ENCODE measurements at places on chromosomes 11 and 22.

- no peak for DNase-seq
These were observed 35.3 kb upstream of the FZD4 start for GRCh38 chr11:86990515-86990914.

- DNase-seq, result no peak
These were observed 18.3 kb downstream of the SBF2 start for GRCh38 chr11:10275714-10276113.

GRCh38 chr22:19290400-19291217, 910 bp downstream of the CLTCL1 start:
- no peak for DNase-seq

DNA sequence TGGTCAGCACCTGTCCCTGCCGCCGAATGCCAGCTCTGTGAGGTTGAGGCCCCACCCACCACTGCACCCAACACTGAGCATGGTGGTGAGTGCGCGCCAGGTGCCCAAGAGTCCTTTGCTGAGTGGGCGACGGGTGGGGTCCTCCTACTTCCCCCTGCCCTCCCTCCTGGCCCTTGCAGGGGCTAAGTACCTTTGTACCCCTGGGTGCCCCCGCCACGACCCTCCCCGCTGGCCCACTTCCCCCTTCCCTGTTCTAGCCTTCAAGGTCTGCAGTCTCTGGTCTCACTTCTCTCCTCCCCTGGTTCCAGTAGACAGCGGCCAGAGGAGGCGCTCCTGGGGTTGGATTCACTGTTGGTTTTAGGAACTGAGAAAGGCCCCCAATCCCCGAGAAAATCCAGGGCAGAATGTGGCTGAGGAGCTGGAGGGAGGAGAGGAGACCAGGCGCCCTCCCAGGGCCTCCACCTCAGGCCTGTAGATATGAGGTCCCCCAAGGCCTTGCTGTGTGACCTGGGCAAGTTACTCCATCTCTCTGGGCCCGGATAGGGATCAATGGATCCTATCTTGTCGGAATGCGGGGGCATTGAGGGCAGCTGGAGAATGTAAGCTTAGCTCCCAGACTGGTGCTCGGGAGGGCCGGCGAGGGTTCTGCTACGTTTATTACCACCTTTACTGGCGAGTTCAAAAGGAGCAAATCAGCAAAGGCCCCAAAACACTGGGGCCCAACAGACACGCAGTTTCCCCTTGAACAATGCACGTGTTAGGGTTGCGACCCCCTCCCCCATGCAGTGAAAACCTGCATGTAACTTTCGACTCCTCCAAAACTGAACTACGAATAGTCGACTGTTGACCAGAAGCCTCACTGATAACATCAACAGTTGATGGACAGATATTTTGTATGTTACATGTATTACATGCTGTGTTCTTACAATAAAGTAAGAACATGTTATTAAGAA, 31.9 kb upstream of the SMIM38 start:
- no peak for DNase-seq

DNA sequence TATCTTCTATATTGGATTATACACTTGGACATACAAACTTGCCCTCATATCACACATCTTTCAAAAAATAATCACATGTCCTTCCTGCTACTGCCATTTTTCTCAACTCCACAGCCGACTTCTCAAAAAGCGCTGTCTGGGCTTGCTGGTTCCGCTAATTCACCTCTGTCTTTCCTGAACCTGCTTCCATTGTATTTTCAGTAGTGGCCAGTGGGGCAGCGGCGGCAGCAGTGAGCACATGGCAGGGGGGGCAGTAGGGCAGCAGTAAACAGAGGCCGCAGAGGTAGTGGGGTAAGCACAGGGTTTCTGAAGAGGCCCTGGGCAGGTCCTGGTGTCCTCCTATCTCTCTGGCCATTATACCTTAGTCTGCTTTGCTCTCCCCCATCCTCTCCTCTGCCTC, 126.3 kb downstream of the RRAS2 start:
- DNase-seq, result no peak

DNA sequence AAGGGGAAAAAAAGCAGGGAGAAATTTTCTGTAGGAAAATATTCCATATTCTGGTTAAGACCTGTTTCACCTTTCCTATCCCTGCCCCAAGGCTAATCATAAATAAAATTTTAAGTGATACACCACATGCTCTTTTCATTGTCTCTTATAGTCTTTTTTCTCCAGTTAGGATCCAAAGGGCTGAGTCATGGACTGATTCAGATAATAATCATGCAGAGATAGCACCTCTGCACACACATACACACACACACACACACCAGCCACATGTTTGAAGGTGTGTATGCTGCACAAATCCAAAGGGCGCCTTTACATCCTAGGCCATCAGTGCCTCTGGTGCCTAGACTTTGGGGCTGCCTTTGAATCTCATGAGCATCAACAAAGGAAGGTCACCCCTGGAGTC, 35.5 kb upstream of the CWF19L2 start:
- no peak for DNase-seq

DNA sequence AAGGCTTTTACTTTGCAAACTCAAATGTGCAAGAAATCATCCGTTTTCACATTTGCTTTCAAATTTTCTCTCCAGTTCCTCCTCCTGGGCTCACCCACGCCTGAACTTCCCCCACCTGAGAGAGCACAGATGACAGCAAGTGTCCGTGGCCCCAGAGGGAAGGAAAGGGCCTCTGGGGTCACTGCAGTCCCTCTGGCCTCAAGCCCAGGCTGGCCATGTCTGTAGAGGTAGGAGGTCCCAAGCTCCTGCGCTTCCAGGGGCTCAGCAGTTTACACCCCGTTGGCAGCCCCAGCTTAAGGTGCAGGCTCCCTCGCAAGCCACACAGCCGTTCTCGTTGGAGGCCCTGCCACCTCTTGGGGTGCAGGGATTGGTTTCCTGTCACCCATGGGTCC, 40.5 kb upstream of the PRDM11 start:
- no peak for DNase-seq

DNA sequence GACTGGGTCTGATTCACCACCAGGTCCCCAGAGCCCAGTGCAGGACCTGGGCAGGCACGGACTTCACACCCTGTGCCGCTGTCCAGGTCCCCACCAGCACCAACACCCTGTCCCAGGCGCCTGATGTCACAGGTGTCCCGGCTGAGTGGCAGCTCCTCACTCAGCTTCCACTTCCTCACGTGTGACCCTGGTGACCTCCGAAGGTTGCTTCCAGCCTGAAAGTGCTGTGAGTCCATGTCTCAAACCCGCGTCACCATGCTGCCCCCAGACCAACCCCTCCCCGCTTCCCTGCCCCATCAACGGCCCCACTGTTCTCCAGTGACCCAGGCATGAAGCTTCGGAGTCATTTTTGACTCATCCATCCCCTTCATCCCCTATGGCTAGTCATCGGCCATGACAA, 25.7 kb upstream of the PICK1 start:
- no peak for DNase-seq

GRCh38 chr22:21009638-21010425, 5.1 kb upstream of the P2RX6 start:
- no peak for DNase-seq

GRCh38 chr11:1323774-1324173, 14.3 kb upstream of the TOLLIP start:
- no peak for DNase-seq

DNA sequence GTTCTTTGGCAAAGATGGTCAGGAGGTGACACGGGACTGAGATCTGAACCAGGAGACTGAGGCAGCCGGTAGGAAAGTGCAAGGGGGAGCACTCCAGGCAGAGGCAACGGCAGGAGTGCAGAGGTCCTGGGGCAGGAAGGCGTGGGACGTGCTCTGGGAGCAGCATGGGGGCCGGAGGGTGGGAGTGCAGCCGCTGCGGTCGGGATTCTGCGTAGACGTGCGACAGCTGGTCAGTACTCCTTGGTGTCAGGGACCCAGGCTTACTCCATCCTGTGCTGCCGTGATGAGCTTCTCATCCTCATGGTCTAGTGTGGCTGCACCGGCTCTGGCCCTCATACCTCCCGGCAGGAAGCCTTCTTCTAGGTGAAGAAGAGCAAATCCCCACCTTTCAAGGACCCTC, 16.9 kb upstream of the TRMU start:
- no peak for DNase-seq

DNA sequence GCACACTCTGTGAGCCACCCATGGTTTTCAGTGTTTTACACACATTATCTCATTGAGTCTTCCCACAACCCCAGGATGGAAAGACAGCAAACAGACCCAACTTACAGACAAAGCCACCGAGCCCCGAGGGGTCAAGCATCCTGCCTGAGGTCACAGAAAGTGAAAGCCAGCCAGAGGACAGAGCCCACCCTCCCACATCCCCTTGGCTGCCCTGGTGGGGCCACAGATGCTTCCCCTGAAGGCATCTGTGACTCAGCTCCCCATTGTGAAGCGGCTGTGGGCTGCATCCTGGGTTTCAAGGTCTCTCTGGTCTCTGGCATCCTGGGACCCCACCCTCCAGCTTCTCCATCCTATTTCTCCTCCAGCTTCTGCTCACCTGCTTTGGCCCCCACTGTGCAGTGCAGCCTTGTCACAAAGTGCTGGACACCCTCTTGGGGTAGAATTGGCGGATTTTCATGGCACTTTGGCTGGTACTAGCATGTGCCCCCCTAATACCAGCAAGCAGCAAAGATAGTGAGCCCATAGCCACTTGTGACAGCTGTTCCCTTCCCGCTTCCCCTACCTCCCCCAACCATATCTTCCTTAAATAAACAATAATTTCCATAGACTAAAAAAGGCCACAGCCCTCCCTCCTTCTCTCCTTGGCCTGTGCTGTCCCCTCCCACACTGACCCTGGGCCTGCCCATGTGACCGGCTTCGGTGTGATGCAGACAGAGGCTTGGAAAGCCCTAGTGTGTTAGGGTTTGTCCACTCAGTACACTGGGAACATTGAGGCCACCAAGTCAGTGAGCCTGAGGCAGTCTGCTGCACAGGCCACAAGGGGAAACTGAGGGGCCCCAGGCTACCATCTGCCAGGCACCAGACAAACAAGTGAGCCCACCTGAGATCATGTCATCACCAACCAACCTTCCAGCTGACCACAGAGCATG, 53.9 kb upstream of the SHISAL1 start:
- DNase-seq, result no peak

GRCh38 chr11:119754199-119754598, 25.2 kb upstream of the NECTIN1 start:
- no peak for DNase-seq

- no peak for DNase-seq
These were observed 24.0 kb downstream of the PISD start for GRCh38 chr22:31637891-31638618.

DNA sequence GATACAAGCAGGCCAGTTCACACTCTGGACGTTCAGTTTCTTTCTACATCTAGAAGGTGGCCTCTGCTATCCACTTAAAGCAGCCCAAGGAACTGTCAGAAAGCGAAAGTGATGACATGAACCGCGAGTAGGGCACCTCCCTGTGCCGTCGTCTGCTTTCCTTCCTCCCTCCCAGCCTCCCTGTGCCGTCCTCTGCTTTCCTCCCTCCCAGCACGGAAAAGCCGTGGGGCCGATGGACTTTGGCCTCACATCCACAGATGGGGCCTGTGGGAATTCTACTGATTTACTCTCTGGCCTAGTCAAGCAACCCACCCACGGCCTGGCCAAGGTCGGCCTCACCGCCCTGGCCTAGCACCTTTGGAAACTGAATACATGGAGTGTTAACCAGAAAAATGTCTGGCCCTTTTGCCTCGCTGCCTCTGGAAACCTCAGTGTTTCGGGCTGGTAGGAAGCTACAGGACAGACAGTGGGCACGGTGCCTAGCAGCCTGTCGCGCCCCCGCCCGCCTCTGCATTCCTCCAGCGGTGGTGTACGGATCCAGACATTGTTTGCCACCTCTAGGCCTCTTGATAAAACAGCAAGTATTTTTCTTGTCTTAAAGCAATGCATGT, 14.2 kb downstream of the PEX26 start:
- no peak for DNase-seq

- no peak for DNase-seq
These were observed 3.7 kb downstream of the OSBP start for GRCh38 chr11:59611570-59612565.

GRCh38 chr11:67406969-67407687, 3.2 kb downstream of the TBC1D10C start:
- DNase-seq, result no peak

- no peak for DNase-seq
These were observed 35.3 kb downstream of the DGCR2 start for GRCh38 chr22:19086896-19087295.

GRCh38 chr11:18567081-18567480, 21.5 kb downstream of the UEVLD start:
- DNase-seq, result no peak

GRCh38 chr11:66864924-66865697, 8.2 kb downstream of the LRFN4 start:
- DNase-seq, result no peak

GRCh38 chr11:59358595-59358994, at the start of gene OR5AN1:
TSS of gene OR5AN1 (plus strand) at chr11:59358895. CDS start at chr11:59364459, 5,564 bp downstream.
- DNase-seq, result no peak

DNA sequence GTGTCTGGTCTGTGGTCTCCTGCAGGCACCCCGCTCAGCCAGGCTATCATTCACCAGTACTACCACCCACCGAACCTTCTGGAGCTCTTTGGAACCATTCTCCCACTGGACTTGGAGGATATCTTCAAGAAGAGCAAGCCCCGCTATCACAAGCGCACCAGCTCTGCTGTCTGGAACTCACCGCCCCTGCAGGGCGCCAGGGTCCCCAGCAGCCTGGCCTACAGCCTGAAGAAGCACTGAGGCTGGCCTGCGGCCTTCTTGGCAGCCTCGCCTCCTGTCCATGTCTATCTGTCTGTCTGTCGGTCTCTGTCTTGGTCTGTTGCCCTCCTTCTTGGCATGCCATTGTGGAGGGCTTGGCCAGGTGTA, 27.9 kb downstream of the INCENP start:
- no peak for DNase-seq

DNA sequence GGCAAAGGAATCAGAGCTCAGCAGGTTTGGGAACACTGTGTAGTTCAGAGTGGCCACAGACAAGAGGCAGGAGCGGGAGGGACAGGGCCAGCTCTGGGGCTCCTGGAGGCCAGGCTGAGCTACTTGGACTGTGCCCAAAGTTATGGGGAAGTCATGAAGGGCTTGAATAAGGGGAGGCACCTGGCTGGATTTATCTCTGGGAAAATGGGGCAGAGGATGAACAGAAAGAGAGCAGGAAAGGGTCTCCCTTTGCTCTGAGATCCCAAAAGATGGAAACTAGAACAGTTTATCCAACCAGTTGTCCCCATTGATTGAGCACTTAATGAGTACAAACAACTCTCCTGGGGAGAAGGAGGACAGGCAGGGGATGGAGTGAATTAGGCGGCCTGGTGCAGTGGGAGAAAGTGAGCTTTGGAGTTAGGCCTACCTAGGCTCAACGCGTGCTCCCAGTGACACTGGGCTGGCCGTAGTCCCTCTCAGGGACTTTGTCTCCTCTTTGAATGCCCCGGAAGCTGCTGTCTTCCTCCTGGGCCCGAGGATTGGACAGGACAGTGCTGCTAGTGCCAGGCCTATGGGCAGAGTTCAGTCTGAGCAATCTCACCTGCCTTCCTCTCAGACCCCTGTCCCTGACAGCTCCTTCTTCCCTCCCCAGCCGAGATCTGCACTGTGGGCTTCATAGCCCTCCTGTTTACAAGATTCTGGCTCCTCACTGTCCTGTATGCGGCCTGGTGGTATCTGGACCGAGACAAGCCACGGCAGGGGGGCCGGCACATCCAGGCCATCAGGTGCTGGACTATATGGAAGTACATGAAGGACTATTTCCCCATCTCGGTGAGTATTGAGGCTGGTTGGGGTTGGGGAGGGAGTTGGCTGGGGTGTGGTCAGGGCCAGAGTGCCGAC, 2.0 kb downstream of the MOGAT2 start:
- DNase-seq, result no peak

All from activated B cell treated with CpG ODN at 0.5 μM for 24 hours (primary cell).